ENCODE measurements at places on chromosomes 12 and 14. TPM values are rescaled to one million over a fixed set of nuclear protein-coding genes. Genes with fewer than 3 reads are reported as not detected.

Gene SLCO1B1
- total RNA-seq = not detected

DNA sequence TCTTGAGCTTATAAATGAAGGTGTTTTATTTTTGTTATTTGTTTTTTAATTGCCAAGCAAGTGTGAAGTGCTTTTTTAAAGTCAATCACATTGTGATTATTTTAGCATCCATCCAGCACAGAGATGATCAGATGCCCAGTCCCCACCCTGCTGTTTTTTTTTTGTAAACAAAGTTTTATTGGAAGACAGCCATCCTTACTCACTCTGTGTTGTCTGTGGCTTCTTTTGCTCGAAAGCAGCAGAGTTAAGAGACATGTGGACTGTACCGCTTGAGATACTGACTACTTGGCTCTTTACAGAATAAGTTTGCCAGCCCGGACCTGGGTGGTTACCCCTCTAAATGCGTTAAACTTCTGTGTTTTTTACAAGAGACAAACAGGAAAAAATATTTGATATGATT, 30.9 kb upstream of the AMN start:
- no peaks in the 10 kb centered on the region for H3K36me3 ChIP-seq
- no peak overlapping the region for H3K27ac ChIP-seq
- DNase-seq = no peak

GRCh38 chr12:34396006-34396860, 373.9 kb downstream of the ALG10 start:
- H3K27ac ChIP-seq = no peak overlapping the region
- H3K36me3 ChIP-seq = no peaks in the 10 kb centered on the region
- peak; percentile 67 for DNase-seq
- no peaks in the 10 kb centered on the region for H3K4me1 ChIP-seq
- no peak overlapping the region for H3K4me3 ChIP-seq

Gene PTPRB
- 53.2 TPM for total RNA-seq

GRCh38 chr12:111033281-111034082, 113.1 kb upstream of the MYL2 start:
- DNase-seq = no peak
- H3K27me3 ChIP-seq = no peaks in the 10 kb centered on the region
- no peak overlapping the region for H3K4me3 ChIP-seq
- H3K27ac ChIP-seq = no peak overlapping the region

DNA sequence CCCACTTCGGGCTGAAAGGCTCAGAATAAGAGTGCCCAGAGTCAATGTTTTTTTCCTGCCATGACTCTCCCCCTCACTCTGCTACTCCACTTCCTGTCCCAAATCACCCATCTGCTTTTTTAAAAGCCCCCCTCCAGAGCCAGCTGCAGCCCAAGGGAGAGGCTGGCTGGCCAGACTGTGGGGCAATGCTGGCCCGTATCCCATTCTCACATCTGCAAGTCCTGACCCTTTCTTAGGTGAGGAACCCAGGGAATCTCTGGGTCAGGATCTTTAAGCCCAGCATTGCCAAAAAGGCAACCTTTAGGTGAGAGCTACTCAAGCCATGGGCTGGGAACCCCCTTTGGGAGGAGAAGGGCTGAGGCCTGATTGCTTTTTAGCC, 1.7 kb upstream of the ITGA5 start:
- no peak for DNase-seq
- peak overlapping the region; percentile 20 for H3K27ac ChIP-seq
- no peaks in the 10 kb centered on the region for H3K36me3 ChIP-seq
- peaks cover 6% of the 10 kb centered on the region for H3K4me1 ChIP-seq
- H3K27me3 ChIP-seq = no peaks in the 10 kb centered on the region
- H3K4me3 ChIP-seq = no peak overlapping the region

DNA sequence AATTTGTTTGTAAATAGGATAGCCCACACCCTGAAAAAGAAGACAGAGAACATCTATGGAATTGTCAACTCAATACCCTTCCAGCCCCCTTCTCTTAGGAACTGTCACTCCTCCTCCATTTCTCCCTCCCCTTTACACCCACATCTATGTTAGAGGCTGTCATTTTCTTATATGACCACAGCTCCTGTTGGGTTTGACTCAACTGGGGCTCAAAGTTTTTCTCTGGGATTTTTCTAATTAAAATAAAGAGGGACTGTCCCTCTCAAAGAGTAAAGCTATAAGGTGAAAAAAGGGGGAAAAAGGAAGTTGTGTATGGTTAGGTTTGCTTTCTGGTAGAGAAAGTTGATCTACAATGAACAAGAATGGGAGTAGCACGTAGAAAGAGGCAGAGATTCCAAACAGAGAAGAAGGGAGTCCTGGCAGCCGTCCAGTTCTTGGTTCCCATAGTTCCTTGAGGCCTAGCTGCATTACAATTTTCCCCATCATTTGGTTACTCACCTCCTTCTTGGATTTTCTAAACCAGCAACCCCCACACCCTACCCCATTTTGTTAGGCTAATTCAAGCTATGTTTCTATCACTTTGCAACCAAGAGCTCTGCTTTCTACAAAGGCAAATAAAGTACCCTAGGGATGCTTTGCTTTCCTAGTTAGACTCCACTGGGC, 44.3 kb upstream of the STK38L start:
- H3K27ac ChIP-seq = peak overlapping the region; percentile 58
- no peak overlapping the region for H3K4me3 ChIP-seq
- no peaks in the 10 kb centered on the region for H3K36me3 ChIP-seq
- no peaks in the 10 kb centered on the region for H3K27me3 ChIP-seq

DNA sequence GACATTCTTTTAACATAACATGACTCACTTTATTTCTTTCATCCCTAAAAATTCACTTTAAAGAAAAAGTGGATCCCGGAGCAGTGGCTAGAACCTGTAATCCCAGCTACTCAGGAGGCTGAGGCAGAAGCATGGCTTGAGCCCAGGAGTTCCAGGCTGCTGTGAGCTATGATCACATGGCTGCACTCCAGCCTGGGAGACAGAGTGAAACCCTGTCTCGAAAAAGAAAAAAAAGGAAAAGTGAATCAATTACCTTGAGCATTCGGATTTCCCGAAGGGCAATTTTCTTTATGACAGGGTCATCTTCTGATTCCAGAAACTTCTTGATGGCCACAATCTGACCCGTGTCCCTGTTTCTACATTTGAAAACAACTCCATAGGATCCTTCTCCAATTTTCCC, 1.2 kb downstream of the CDKL1 start:
- H3K4me1 ChIP-seq = no peaks in the 10 kb centered on the region
- H3K36me3 ChIP-seq = no peaks in the 10 kb centered on the region
- H3K4me3 ChIP-seq = no peak overlapping the region
- no peak overlapping the region for H3K27ac ChIP-seq

Gene RILPL2
- total RNA-seq = 13.7 TPM

Gene APOF
- not detected for total RNA-seq

Gene COL2A1
- total RNA-seq = not detected

DNA sequence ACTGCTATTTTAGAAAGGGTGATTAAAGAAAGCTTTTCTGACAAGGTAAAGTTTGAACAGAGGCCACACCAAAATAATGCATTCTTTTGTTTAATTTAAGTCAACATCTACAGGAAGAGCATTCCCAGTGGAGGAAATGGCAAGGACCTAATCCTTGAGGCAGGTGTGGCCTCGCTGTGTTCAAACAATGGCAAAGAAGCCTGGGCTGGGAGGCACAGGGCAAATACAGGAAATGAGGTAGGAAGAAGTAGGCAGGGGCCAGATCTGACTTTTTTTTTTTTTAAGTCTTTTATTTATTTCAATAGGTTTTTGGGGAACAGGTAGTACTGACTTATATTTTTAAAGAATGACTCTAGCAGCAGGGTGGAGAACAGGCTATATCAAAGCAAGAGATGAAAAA, 53.5 kb downstream of the ARMH4 start:
- no peak for DNase-seq
- no peaks in the 10 kb centered on the region for H3K4me1 ChIP-seq
- no peak overlapping the region for H3K4me3 ChIP-seq
- H3K36me3 ChIP-seq = peaks cover 6% of the 10 kb centered on the region
- H3K27me3 ChIP-seq = no peaks in the 10 kb centered on the region
- no peak overlapping the region for H3K27ac ChIP-seq

- H3K4me3 ChIP-seq = no peak overlapping the region
- H3K4me1 ChIP-seq = peaks cover 5% of the 10 kb centered on the region
- peaks cover 16% of the 10 kb centered on the region for H3K36me3 ChIP-seq
- peak overlapping the region; percentile 98 for H3K27ac ChIP-seq
- no peak for DNase-seq
- no peaks in the 10 kb centered on the region for H3K27me3 ChIP-seq
Measured at GRCh38 chr12:108805136-108805535, 52.2 kb downstream of the SSH1 start.

- H3K27ac ChIP-seq = peak overlapping the region; percentile 68
- H3K4me3 ChIP-seq = peak overlapping the region; percentile 99
- DNase-seq = peak; percentile 87
Measured at GRCh38 chr12:118060301-118061010, 523 bp downstream of the WSB2 start.

All from aorta (tissue), 5 donors.